ENCODE measurements at places on chromosomes 6 and 20.

- no peak for DNase-seq
Measured at GRCh38 chr6:149763866-149764265, 14.3 kb downstream of the PCMT1 start.

DNA sequence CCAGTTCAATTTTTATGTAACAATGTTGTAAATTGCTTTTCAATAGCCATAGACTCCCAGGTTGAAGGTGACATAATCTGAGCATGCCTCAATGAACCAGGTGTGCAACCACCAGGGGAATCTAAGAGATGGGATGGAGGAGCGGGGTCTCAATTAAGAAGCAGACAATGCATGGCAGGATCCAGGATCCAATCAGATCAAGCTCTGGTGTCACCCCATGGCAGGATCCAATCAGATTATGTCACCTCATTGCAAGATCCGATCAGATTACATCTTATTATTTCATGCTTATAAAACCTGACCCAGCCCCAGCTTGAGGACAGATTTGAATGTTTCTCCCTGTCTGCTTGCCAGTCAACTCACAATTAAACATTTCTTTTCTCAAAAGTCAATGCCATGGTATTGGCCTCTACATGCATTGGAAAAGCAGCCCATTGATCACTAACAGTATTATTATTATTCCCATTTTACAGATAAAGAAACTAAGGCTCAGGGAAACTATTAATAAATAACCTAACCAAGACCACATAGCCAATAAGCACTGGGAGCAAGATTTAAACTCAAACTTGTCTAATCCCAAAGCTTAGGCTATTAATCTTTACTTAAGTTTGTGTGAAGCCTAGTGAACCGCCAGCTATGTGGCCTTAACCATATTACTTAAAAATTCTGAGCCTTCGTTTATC, 14.3 kb upstream of the SIRT5 start:
- no peak for DNase-seq

DNA sequence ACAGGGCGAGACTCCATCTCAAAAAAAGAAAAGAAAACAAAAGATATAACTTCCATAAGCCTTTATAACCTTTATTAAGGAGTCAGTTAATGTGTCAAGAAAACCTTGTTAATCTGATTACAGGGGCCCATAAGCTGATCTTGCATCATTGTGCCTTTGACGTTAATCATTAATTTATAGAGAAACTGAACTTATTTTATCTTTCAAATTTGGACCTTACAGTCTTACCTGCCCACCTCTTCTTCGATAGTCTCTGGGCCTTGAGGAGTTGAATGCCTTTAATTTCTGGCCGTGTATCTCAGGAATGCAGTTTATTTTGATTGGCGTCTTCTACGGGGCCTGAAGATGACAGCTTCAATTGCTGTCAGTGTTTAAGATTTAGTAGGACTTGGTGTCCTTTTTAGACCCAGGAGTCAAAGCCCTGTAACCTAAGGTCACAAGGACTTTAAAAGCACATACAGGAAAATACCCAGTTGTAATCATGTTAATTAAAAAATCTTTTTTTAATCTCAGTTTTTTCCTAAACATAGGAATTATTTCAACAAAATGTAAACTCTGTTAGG, 5.8 kb downstream of the ACOT13 start:
- no peak for DNase-seq

- no peak for DNase-seq
Measured at GRCh38 chr20:22447447-22447778, 137.0 kb downstream of the FOXA2 start.

DNA sequence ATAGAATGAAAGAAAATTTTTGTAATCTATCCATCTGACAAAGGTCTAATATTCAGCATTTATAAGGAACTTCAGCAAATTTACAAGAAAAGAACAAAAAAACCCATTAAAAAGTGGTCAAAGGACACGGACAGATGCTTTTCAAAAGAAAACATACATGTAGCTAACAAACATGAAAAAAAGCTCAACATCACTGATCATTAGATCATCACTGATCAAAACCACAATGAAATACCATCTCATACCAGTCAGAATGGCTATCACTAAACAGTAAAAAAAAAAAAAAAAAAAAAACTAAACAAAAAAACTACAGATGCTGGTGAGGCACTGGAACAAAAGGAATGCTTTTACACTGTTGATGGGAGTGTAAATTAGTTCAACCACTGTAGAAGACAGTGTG, 837.1 kb downstream of the EPHA7 start:
- no peak for DNase-seq

DNA sequence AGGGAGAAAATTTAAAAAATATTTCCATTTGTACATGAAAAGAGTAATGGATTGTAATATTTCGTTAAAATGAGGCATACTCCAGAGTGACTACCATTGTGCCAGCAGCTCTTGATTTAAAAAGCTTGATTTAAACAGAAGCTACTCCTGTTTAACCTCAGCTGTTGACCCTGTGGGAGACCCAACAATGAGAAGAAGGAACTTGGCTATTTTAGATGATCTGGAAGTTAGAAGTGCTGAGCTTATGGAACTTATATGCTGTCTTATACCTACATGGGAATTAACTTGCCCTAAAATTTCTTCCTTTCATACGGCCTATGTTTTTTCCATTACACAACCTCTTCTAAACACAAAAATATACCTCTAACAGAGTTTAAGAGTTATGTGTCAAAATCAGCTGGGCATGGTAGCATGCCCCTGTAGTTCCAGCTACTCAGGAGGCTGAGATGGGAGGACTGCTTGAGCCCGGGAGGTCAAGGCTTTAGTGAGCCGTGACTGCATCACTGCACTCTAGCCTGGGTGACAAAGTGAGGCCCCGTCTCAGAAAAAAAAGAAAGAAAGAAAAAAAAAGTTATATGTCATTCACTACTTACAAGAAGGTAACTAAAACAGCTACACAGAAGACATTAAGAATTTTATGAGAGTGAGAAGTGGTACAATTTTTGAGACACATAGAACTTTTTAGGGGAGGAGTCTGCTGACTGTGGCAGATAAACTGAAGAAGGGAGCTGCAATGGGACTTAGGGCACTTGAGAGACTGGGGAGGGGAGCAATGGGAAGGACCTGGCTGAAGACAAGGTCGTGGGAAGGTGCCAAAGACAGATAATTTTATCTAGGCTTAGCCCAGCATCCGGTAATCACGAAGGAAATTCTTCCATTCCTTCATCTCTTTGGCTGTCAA, 139.9 kb downstream of the MYB start:
- no peak for DNase-seq

GRCh38 chr6:122429323-122429722, 29.9 kb downstream of the HSF2 start:
- no peak for DNase-seq

DNA sequence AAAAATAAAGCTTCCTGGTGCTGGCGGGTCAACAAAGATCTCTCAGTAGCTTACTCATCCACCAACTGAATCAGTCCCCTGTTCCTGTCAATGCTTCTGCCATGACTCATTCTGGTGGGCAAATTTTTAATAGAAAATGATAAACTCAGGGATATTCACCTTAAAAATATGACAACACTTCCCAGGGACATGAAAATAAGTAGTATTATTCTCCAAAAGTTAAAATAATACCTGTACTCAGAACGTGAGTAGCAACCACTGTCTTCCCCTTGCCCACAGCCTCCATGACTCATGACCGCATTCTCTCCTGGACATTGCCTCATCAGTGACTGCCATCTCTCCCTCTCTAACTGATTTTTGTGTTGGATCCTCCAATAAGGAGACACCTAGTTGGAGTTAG, 552.3 kb downstream of the KIF16B start:
- no peak for DNase-seq

DNA sequence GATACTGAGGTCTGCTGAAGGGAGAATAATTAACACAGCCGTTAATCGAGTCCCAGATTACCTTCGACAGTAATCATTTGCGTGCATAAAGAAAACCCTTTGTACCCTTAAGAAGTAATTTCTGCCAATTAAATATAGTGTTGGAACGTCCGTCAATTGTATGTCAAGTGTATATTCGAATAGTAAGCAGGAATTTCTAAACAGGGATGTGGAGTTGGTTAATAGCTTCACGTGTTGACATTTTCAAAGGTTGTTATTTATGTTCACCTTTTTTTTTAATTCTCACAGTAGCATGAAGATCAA, 798 bp upstream of the SNAP91 start:
- DNase-seq, result no peak

GRCh38 chr6:135358251-135358821, 139.2 kb downstream of the AHI1 start:
- no peak for DNase-seq

DNA sequence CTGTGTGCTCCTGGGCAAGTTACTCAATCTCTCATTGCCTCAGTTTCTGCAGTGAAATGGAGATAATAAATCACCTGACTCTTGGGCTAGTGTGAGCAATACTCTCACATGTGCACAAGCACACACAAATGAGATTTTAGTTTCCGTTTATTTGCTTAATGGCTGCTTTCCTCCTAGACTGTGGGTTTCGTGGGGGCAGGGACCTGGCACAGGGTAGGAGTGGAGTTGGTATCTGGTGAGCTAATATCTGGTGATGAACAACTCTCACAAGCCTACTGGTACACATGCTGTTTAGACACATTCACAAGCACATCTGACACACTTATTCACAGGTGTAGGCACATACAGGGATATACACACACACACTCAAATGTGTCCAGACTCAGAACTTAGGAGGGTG, 73.8 kb downstream of the TOX2 start:
- DNase-seq, result no peak

All from stimulated activated CD8-positive, alpha-beta memory T cell treated with anti-CD3 and anti-CD28 coated beads, Interleukin-4, amount 100 ng/mL, for 4 hours (primary cell).